ENCODE measurements at places on chromosomes 1 and 21.

- DNase-seq, result no peak
These were observed 2217.1 kb downstream of the NCAM2 start for GRCh38 chr21:23215261-23215660.

DNA sequence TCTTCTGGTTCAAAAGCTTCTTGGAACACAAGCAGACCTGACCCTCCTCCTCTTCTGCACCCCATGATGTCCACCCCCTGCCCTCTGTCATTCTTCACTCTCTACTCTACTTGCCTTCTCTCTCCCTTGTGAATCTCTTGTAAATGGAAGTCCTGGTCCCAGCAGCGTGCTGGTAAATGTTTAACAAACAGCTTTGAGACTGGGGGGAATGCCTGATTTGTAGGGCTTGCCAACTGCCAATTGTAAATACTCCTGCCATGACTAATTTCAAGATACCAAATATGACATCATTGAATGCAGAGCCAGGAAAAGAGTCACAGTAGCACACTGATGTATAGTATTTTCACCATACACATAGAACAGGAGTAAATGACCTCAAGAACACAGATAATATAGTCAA is 40.9 kb upstream of the LRRN2 start:
- no peak for DNase-seq

GRCh38 chr1:227073786-227074185 is 133.7 kb downstream of the COQ8A start:
- DNase-seq, result no peak

GRCh38 chr1:154925335-154926170 is 11.0 kb downstream of the PMVK start:
- no peak for DNase-seq

GRCh38 chr1:118934706-118935105 is 53.4 kb downstream of the TBX15 start:
- no peak for DNase-seq

- DNase-seq, result no peak
These were observed 27.7 kb downstream of the TRIM11 start for GRCh38 chr1:228378873-228379460.

- DNase-seq, result no peak
These were observed 207.2 kb downstream of the ATG4C start for GRCh38 chr1:62991152-62991551.

- no peak for DNase-seq
These were observed 45.0 kb downstream of the UBE2G2 start for GRCh38 chr21:44756423-44757185.

DNA sequence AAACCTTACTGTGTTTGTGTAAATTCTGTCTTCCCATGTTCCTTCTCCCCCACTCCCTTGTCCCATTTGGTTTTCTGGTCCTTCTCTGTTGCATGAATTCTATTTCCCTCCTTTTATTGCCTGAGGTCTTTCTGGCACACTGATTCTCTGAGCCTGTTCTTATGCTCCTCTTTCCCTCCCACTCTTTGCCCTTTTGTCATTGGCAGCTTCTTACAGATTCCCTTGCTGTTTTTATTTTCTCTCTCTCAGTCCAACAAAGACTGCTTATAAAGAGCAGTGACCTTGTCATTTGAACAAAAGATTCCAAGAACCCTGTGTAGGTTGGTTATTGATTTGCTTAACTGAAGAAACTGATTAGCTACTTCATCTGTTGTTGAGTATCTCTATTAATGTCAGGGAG is 49.7 kb downstream of the GPR52 start:
- DNase-seq, result no peak

DNA sequence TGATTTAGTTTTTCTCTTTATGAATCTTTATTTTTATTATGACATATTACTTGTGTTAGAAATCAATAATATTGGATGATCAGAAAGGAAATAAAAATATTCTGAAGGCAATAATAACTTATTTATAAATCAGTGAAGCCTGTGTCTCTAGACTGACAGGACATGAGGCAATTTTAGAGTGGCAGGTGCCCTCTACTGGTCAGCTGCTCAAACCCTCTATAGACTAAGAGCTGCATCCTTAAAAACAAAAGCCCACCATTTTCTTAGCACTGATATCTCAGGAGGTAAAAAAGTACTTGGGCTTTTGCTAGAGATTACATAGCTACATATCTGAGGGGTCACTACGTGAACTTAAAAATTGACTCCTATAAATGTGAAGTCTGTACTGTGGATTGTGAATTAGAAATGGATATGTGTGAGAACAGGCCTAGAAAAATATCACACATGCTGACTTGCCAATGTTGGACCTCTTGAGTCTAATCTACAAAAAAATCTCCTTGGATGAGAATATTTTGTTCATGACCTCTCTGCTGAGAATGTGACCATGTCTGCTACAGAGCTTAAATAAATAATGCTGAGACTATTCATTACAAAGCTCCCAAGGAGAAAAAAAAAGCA is 597.9 kb upstream of the ADAMTS5 start:
- DNase-seq, result peak; percentile 0

DNA sequence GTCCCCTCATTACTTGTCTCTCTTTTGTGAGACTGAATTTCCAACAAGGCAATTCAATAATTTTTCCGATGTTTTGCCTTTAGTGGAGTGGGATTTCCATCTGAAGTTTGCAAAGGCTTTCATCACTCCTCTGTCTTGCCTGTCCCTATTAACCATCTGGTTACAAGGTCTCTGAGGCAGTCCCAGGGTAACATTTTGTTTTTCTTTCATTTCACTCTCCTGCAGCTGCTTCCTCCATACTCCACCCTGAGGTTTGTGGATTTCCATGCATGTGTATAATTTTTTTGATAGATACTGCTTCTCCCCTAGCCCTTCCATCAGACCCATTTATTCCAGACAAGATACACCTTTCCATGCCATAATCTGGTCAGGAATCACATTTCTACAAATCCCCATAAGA is 366.8 kb downstream of the PTBP2 start:
- no peak for DNase-seq
